Stimulated activated naive CD8-positive, alpha-beta T cell treated with anti-CD3 and anti-CD28 coated beads, Interleukin-15, Interleukin-2, amounts not matched to agents 100 U/mL and 50 U/mL, for 24 hours (primary cell): ENCODE measurements at places on chromosomes 1 and 21.

DNA sequence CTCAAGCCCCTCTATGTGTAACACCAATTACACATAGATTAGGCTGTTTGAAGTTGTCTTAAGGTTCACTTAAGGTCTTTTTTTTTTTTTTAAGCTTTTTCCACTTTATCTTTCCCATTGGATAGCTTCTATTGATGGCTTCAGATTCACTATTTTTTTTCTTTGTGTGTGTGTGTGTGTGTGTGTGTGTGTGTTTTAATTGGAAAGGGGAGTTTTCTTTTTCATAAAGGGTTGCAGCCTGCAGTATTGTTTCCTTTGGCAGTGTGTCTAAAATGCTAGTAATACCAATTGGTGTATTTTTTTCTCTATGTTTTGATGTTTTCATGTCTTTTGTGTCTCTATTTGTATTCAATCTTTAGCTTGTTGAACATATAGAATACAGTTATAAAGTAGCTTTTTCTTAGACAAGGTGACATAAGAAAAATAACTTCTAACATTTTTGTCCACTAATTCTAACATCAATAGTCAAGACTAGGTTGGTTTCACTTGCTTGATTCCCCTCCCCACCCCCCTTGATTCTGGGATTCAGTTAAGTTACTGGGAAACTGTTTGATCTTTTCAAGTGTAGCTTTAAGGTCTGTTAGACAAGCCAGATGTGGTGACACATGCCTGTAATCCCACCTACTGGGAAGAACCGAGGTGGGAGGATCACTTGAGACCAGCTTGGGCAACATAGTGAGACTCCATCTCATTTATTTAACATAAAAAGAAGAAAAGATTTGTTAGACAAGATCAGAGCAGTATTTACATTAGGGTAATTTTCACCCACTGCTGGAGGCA, 21.4 kb downstream of the PRRC2C start:
- no peak for DNase-seq

- no peak for DNase-seq
These were observed 86.2 kb downstream of the ATG4C start for GRCh38 chr1:62870148-62870547.

DNA sequence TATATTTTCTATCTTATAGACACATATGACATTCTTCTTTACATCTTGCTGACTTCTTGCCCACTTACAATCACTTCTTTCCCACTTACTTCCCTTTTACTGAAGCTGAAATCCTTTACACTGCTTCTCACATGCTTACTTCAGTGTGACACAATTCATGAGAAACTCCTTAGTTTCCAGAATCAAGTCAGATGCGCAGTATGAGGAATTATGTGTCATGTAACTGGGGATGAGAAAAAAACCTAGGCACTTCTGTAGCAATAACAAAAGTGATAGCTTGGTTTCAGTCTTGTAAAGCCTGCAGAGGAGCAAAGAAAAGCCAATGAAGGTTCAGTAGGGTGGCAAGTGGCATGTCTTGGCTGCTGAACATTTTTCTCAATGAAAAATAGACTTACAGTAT, 566.2 kb upstream of the RGS18 start:
- no peak for DNase-seq

GRCh38 chr1:76725864-76726619, 141.2 kb upstream of the ST6GALNAC5 start:
- no peak for DNase-seq
